Fibroblast of lung (primary cell): ENCODE measurements at places on chromosomes 1 and 21. TPM values are rescaled to one million over a fixed set of nuclear protein-coding genes. Genes with fewer than 3 reads are reported as not detected.

SELL gene
- under 0.01 and 0.17 TPM in 2 replicates for total RNA-seq

BMP8B gene
- not detected in 2 replicates for total RNA-seq

FABP3 gene
- 116 and 554 TPM in 2 replicates for total RNA-seq

ALG14 gene
- 3.8 and 4.6 TPM in 2 replicates for total RNA-seq

GBP6 gene
- under 0.01 TPM in 1 of 2 replicates, not detected in the other for total RNA-seq

C2CD4D gene
- not detected in 2 replicates for total RNA-seq

LHX8 gene
- total RNA-seq, result not detected in 2 replicates

NPPA gene
- total RNA-seq, result not detected in 2 replicates

BRINP3 gene
- total RNA-seq, result 7.2 and 18.8 TPM in 2 replicates

KCNT2 gene
- 6.4 and 8.1 TPM in 2 replicates for total RNA-seq

SYT2 gene
- not detected in 2 replicates for total RNA-seq

TSPAN1 gene
- total RNA-seq, result 0.17 and 0.26 TPM in 2 replicates

GNL2 gene
- 56.0 and 73.3 TPM in 2 replicates for total RNA-seq

FAM163A gene
- total RNA-seq, result not detected in 2 replicates

FCRL2 gene
- not detected in 2 replicates for total RNA-seq

NMNAT2 gene
- total RNA-seq, result under 0.01 TPM in 2 replicates

TRAF3IP3 gene
- total RNA-seq, result not detected in 2 replicates

CELA3A gene
- total RNA-seq, result not detected in 2 replicates

SPRR1B gene
- total RNA-seq, result not detected in 2 replicates

CFHR3 gene
- total RNA-seq, result 0.17 and 0.26 TPM in 2 replicates

LCE1C gene
- not detected in 2 replicates for total RNA-seq

ARF1 gene
- 195 and 261 TPM in 2 replicates for total RNA-seq

HTR6 gene
- total RNA-seq, result under 0.01 TPM in 1 of 2 replicates, not detected in the other

TMEM82 gene
- not detected in 2 replicates for total RNA-seq

ORC1 gene
- 0.26 and 0.83 TPM in 2 replicates for total RNA-seq

ZNF695 gene
- 1.0 and 2.6 TPM in 2 replicates for total RNA-seq

HCRTR1 gene
- total RNA-seq, result not detected in 2 replicates

OR2L13 gene
- total RNA-seq, result not detected in 2 replicates

NBPF6 gene
- not detected in 2 replicates for total RNA-seq

LAX1 gene
- not detected in 2 replicates for total RNA-seq

KCNE2 gene
- total RNA-seq, result 0.17 TPM in 1 of 2 replicates, not detected in the other

BCAS2 gene
- total RNA-seq, result 45.4 and 49.8 TPM in 2 replicates

VWA5B1 gene
- not detected in 2 replicates for total RNA-seq

MAP1LC3C gene
- 0.26 and 0.66 TPM in 2 replicates for total RNA-seq

SPATA6 gene
- 7.4 and 8.9 TPM in 2 replicates for total RNA-seq

CLEC20A gene
- total RNA-seq, result not detected in 2 replicates

C8A gene
- not detected in 2 replicates for total RNA-seq

MSH4 gene
- 0.66 and 0.77 TPM in 2 replicates for total RNA-seq

CHRM3 gene
- under 0.01 TPM in 1 of 2 replicates, not detected in the other for total RNA-seq

ANGPTL7 gene
- 1.5 and 10.3 TPM in 2 replicates for total RNA-seq

PALMD gene
- 0.51 and 1.5 TPM in 2 replicates for total RNA-seq

FCRL5 gene
- not detected in 2 replicates for total RNA-seq

C1orf94 gene
- total RNA-seq, result under 0.01 and 0.26 TPM in 2 replicates

OLFML3 gene
- 68.0 and 78.8 TPM in 2 replicates for total RNA-seq

PFDN2 gene
- 39.6 and 45.5 TPM in 2 replicates for total RNA-seq

DCST1 gene
- total RNA-seq, result not detected in 2 replicates

SPRR2A gene
- not detected in 2 replicates for total RNA-seq

OLIG2 gene
- not detected in 2 replicates for total RNA-seq

ASTN1 gene
- under 0.01 and 0.17 TPM in 2 replicates for total RNA-seq

KCNJ15 gene
- total RNA-seq, result 0.83 and 1.5 TPM in 2 replicates

SFN gene
- total RNA-seq, result under 0.01 TPM in 1 of 2 replicates, not detected in the other

LRRC71 gene
- total RNA-seq, result not detected in 2 replicates

DYRK1A gene
- total RNA-seq, result 57.5 and 64.1 TPM in 2 replicates

OR14K1 gene
- not detected in 2 replicates for total RNA-seq
